ENCODE measurements at places on chromosomes 1 and 21. TPM values are rescaled to one million over a fixed set of nuclear protein-coding genes. Genes with fewer than 3 reads are reported as not detected.

GRCh38 chr1:52899445-52899894, 22.1 kb downstream of the ECHDC2 start:
- no peak for DNase-seq

- no peak for DNase-seq
Measured at GRCh38 chr1:12434174-12434573, 183.8 kb downstream of the DHRS3 start.

- DNase-seq = no peak
Measured at GRCh38 chr21:14569026-14569621, 23.0 kb upstream of the SAMSN1 start.

DNA sequence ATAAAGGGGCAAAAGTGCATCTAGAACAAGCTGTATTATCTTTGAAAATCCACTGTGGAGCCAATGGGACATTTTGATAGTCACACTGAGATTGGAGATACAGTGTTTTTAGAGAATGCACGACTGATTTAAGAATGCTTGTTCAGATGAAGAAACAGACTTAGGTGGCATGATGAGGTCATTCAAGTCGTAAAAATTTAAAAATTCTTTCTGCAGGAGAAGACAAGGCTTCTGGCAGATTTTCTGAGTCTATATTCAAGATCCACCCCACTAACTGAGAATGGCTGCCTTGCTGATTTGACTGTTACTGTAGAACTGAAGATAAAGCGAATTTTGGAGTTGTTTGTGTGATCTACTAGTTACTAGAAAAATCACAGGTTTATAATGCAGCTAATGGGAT, 310.6 kb downstream of the LRRC7 start:
- DNase-seq = no peak

GRCh38 chr1:64282351-64282750, 78.9 kb downstream of the UBE2U start:
- peak; percentile 56 for DNase-seq

GRCh38 chr1:170114906-170115305, 30.9 kb upstream of the NTMT2 start:
- DNase-seq = no peak

- DNase-seq = no peak
Measured at GRCh38 chr21:35343046-35343819, 294.1 kb upstream of the RUNX1 start.

Gene SDHC
- polyA plus RNA-seq = 264 TPM

- DNase-seq = no peak
Measured at GRCh38 chr21:43365611-43366426, 61.1 kb downstream of the SIK1 start.

- DNase-seq = no peak
Measured at GRCh38 chr1:22754824-22755223, 44.2 kb downstream of the EPHB2 start.

- no peak for DNase-seq
Measured at GRCh38 chr1:156612666-156613065, 6.5 kb upstream of the HAPLN2 start.

DNA sequence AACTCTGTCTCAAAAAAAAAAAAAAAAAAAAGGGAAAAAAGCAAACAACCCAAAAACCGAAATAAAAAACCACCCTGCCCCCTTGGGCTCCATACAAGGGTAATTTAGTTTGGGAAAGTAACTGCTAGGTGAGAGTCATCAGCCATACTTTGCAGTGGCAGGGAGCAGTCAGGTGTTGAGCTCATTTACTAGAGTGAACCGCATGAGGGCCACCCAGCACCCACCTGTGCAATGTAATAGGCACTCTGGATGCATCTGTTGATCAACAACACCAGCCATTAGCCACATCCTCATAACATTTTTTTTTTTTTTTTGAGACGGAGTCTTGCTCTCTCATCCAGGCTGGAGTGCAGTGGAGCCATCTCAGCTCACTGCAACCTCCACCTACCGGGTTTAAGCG, 9.1 kb downstream of the INAVA start:
- no peak for DNase-seq

DNA sequence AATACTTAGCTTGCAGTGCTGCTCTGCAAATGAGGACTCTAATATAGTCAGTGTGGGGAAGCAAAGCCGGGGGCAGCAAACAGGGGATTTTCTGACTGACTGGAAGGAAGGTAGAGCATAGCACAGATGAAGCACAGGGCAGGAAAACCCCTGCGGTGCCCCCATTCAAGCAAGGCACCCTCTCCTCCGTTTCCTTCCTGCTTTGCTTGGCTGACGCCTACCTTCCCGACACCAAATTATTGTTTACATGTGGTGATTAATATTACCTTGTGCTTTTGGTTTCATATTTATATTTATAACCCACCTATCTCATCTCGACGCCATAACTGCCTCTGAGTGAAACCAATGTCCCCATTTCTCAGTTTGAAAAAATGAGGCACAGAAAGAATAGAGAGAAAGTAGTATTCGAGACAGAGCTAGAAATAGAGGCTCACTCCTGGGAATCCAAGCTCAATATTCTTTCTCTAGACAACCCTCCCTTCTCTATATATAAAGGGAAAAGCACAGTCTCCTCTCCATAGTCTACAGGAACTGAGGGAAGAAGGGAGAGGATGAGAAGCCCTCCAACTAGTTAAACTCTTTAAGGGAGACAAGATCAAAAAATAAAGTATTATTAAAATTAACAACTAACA, 41.3 kb downstream of the PIK3C2B start:
- DNase-seq = no peak

GRCh38 chr1:42784946-42785693, at the start of gene TMEM269:
TMEM269 (plus strand) TSS chr1:42784991; CDS start chr1:42789894, 4,903 bp downstream.
- DNase-seq = peak; percentile 9

DNA sequence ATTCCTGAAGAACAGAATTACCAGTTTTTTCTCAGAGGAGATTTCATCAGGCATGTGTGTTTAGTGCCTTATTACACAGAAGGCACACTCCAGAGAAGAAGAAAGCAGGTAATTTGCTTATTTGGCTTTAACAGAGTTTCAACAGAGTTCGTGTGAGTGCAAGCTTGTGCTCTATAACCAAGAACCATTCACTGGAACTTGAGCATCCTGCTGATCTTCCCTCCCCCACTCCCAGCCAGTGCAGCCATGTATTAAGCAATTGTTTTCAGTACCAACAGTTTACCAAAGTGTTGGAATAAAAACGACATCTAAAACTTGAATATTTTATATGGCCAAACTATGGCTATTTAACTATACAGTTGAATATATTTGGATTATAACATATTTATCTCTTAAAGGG, 4.3 kb downstream of the MGST3 start:
- no peak for DNase-seq

Gene C1orf87
- polyA plus RNA-seq = 0.40 TPM

DNA sequence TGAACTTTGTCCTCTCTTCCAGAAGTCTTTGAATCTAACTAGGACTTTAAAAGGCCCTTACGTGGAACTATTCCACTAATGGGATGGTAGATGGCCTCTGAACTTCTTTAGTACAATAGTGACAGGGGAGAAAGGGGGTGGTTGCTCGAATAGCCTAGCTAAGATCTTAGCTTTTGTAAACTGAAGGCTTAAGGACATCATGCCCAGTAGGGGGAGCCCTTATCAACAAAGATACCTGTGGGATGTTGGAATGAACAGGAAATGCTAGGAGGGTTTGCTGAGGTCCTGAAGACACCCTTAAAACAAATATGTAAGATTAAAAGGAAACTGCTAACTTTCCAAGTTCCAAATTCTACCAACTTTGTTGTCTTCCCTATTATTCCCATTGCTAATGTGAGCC, 33.2 kb downstream of the NHLH2 start:
- no peak for DNase-seq

DNA sequence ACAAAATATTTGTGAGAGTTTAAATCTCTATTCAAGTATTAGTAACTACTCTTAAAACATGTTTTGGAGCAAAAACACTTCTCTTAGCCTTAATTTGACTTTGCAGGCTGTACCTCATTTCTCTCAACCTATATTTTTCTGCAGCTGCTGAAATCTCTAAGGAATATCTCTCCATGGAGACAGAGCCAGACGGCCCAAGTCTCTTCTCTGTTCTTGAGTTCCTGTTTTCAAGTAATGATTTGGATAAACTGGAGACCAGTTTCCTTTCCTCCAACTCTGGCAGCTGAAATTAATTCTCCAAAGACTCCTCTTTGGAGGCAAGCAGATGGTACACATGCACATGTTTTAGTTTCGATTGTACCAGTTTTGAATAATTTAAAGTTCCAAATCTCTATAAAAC, 659.7 kb upstream of the NEGR1 start:
- no peak for DNase-seq

DNA sequence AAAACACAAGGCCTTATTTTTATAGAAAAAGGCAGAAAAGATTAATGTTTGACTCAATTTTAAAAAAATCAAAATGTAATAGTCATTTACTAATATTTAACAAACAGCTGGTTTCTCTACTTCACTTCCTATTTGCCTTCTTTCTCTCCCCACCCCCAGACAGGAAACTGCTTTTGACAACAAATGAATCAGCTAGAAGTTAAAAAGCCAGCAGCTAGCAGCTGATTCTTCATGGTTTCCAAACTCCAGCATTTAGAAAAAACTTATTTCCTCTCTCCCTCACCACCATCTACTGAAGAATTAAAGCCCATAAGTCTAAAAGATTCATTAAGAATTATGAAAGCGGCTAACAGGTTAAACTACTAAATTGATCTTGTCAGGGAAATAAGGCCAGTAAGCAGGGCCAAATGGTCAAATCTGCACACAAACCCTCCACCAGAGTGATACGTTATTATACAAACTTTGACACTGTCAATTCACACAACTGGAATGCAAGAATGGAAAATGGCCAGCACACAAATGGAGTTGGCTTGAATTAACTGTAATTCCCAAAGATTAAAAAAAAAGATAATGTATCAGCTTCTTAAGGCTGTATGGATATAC, 4.0 kb downstream of the WDR26 start:
- DNase-seq = no peak

DNA sequence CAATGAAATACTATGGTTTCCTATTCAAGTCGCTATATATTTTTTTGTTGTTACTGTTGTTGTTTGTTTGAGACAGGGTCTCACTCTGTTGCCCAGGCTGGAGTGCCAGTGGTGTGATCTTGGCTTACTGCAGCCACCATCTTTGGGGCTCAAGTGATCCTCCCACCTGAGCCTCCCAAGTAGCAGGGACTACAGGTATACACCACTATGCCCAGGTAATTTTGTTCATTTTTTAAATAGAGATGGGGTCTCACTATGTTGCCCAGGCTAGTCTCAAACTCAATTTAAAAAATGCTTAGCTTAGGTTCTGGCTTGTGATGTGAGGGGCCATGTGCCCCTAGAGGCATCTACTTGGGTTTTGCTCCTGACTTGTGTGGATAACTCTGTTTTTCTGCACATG, 9.8 kb downstream of the RABIF start:
- no peak for DNase-seq

Gene EEIG2
- 18.9 TPM for polyA plus RNA-seq

DNA sequence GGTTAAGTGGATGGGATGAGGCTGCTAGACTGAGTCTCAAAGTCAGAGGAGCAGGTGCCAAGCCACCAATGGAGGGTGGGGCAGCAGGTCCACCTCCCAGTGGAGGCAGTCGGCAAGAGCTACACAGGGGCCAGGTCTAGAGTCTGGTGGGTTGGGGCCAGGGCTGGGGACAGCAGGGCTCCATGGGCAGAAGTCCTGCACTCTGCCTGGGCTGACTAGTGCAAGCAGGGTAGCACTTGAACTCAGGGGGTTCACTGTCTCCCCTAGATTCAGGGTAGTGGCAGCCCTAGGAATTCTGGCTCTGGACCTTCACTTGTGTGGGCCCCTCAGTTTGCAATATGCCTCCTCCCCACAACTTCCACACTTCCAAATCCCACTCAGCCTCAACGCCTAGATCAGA, 66.2 kb downstream of the SYT6 start:
- DNase-seq = no peak

DNA sequence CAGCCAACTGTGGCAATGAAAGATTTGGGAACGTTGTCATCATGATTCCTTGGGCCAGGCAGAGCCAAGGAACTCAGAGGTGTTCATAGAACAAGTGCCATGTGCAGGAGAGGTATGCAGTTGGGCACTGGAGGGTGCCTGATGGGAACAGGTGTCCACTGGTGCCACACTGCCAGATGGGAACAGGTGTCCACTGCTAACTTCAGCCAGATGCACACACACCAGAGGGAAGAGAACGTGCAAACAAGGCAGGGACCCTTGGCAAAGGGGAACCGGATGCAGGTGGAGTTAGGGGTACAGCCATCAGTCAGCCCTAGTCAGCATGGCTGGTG, 13.5 kb downstream of the OLFML2B start:
- DNase-seq = no peak

DNA sequence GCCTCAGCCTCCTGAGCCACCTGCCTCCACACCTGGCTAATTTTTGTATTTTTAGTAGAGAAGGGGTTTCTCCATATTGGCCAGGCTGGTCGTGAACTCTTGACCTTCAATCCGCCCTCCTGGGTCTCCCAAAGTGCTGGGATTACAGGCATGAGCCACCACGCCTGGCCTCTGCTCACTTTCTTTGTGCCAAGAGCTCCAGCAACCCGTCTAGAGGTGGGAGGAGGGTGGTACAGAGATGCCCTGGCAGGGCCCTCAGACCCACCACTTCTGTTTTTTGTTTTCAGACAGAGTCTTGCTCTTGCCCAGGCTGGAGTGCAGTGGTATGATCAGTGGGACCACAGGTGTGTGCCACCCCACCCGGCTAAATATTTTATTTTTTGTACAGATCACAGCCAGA, 6.9 kb upstream of the SYNC start:
- no peak for DNase-seq

DNA sequence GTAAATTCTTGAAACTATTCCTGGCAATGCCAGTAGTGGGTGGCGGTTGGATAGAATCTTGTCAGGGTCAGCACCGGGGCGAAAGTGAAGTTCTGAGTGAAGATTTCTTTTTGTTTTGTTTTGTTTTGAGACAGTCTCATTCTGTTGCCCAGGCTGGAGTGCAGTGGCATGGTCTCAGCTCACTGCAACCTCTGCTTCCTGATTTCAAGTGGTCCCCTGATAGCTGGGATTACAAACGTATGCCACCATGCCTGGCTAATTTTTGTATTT, 33.3 kb downstream of the PCNT start:
- DNase-seq = no peak

Gene CADM3
- polyA plus RNA-seq = 0.10 TPM

DNA sequence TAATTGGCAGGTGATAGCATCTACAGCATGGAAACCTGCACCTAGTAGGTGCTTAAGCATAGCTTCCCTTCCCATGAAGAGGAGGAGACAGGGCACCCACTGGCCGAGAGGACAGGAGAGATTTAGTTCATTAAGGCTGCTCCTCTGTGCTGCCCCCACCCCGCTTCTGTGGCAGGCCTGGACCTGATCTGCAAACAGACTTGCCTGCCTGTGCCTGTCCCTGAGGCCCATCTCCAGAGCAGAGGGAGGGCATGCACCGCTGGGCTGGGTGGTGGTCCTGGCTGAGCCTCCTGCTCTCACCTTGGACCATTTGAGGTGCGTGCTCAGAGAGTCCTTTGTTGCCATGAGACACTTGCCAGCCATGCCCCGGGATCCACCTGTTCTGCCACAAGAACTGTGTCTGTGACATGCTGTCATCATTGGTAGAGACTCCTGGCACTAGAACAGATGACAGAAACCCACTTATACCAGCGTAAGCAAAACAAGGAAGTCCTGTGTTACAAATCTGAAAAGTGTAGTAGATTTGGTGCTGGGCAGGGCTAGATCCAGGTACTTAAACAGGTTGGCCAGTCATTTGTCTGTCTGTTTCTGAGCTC, 55.6 kb downstream of the PTPRF start:
- no peak for DNase-seq

GRCh38 chr21:35575280-35575915, 484.9 kb downstream of the SETD4 start:
- peak; percentile 9 for DNase-seq
